Pons (tissue), 1 donor: ENCODE measurements at places on chromosomes 5 and 9.
A peak's percentile ranks its signal among the peaks of the same experiment; 100 is the strongest.

GRCh38 chr5:56552612-56553268, 262.6 kb upstream of the MAP3K1 start:
- DNase-seq: no peak

DNA sequence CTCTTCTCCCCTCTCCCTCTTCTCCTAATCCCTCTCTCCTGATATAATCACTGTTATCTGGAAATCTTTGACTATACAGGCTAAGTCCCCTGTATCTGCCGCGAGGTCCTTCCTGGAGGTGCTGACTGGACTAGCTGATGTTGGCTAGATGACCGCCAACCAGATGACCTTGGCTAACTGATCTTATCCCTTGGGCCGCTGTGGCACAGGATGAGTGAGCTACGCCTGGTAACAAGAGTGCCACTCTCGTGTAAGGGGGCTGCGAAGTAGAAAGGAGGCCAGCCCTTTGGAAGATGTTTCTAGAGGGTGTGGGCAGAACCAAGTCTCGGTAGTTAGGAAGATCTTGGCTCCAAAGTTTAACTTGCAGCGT, 345 bp upstream of the PRRC1 start:
- DNase-seq: no peak

DNA sequence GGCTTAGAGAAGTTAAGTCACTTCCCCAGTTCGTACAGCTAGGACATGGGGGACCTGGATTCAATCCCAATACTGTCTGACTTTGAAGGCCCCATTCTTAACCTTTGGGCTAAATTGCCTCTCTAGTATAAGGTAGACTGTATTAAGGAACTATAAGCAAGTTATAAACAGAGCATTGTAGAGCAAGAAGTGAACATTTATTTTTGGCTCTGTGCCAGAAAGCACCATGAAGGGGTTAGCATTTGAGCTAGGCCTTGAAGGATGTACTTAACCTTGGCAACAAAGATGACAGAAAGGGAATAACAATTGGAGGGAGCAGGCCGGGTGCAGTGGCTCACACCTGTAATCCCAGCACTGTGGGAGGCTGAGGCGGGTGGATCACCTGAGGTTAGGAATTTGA, 32.8 kb downstream of the GALNT10 start:
- DNase-seq: no peak

DNA sequence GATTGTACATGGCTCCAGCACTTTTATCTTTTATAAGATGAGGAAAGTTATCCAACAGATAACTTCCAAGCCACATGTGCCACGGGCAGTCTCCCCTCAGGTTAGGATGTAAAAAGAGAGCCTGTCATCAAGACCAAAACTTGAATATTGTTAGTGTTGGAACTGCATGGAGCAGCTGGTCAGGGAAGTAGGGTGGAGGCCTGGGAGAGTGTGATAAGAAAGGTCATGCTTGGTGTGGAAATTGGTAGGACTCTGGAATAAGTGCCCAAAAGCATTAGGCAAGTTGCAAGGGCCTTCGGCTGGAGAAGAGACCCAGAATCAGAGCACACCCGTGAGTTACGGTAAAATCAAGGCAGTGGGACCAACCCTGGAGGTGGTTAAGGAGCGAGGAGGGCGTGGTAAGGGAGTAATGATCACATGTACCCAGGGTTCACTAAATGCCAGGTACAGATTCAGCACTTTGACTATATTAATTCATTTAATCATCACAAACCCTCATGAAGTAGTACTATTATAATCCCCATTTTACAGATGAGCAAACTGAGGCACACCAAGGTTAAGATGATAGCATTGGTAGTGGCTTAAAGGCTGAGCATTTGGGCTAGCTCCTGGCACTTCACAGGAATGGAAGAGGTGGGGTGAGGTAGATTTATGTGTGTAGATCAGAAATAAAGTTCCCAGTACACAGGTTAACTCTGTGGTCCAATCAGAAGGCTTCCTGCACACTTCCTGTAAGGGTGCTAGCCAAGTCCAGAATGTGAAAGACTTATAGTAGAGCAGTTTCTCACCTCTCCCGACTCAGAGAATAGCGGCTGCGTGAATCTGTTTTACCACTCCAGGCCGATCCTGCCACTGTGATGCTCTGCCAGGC, 96.5 kb upstream of the ZNF608 start:
- no peak for DNase-seq

DNA sequence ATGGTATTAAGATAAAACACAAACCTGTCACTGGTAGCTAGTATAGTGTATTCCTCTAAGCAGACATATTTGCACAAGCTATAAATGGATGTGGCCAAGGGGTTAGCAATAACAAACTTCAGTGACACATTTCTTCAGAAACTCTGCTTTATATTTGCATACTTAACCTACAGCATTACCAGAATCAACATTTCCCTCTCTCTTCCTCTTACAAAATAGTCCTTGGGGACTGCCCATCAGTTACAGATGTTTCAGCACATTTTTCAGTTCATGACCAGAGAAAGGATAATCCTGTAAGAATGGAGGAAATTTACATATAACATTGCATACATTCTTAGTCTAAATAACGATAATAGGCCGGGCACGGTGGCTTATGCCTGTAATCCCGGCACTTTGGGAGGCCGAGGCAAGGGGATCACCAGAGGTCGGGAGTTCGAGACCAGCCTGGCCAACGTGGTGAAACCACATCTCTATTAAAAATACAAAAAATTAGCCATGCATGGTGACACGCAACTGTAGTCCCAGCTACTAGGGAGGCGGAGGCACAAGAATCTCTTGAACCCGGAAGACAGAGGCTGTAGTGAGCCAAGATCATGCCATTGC, 25.3 kb upstream of the SLC1A1 start:
- no peak for DNase-seq

DNA sequence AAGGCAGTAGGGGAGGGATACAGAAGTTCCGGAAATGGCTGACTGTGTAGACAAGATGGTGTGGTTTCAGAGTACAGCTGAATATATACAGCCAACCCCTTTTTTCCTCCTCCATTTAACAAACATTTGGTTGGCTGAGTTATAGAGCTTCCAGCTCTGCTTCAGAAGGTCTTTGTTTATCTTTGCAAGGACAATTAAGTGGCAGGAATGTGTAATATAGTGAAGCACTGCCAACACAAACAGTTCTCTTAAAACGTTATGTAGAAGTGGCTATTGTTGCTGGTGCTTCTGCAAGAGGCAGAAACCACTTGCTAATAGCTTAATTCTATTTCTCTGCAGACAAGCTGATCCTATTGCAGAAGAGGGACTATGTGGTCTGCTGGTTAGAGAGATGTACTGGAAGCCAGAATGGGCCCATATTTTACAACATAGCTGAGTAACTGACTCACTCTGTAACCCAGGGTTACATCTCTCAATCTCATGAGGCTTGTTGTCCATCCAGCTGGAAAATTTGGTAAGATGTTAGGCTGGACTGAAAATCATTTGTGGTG, 62.7 kb upstream of the OSMR start:
- peak; percentile 20 for DNase-seq

DNA sequence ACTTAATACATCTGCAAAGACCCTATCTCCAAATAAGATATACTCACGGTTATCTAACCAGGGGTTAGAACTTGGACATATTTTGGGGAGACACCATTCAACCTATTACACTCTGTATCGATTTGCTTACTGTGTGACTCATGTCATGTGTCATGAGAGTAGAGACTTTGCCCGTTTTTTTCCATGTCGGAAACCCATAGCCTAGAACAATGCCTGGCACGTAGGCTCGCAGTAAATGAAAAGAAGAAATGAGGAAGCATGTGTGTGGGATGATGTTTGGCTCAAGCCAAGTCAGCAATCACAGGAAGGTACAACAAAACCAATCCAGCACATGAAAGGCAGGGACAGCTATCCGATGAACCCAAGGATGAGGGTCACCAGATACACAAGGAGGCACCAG, 94.6 kb upstream of the DNAH5 start:
- no peak for DNase-seq

- DNase-seq: no peak
Measured at GRCh38 chr5:127061537-127061936, 11.8 kb downstream of the C5orf63 start.

- DNase-seq: no peak
Measured at GRCh38 chr5:8840237-8840636, 705.6 kb downstream of the SEMA5A start.

DNA sequence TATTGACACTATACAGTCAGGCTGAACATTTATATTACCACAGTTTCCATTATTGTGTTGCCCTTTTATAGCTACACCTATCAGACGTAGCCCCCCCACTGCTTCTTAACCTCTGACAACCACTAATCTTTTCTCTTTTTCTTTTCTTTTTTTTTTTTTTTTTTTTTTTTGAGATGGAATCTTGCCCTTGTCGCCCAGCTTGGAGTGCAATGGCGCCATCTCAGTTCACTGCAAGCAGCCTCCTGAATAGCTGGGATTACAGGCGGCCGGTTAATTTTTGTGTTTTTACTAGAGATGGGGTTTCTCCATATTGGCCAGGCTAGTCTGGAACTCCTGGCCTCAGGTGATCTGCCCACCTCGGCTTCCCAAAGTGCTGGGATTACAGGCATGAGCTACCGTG, 75.4 kb downstream of the UHRF2 start:
- DNase-seq: no peak

DNA sequence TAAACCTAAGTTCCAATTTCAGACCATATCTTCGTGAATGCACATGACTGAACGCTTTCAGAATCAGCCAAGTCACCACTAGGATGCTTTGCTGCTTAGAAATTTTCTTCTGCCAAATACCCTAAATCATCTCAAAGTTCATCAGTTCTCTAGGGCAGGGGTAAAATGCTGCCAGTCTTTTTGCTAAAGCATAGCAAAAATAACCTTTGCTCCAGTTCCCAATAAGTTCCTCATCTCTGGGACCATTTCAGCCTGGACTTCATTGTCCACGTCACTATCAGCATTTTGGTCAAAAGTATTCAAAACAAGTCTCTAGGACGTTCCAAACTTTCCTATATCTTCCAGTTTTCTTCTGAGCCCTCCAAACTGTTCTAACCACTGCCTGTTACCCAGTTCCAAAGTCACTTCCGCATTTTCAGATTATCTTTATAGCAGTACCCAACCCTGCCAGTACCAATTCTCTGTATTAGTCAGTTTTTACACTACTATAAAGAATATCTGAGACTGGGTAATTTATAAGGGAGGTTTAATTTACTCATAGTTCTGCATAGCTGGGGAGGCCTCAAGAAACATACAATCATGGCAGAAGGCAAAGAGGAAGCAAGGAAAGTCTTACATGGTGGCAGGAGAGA, 74.8 kb downstream of the NR3C1 start:
- no peak for DNase-seq

- DNase-seq: no peak
Measured at GRCh38 chr9:134329886-134330285, 3.6 kb downstream of the RXRA start.

GRCh38 chr5:118791926-118792734, 196.2 kb downstream of the DTWD2 start:
- DNase-seq: peak; percentile 94

DNA sequence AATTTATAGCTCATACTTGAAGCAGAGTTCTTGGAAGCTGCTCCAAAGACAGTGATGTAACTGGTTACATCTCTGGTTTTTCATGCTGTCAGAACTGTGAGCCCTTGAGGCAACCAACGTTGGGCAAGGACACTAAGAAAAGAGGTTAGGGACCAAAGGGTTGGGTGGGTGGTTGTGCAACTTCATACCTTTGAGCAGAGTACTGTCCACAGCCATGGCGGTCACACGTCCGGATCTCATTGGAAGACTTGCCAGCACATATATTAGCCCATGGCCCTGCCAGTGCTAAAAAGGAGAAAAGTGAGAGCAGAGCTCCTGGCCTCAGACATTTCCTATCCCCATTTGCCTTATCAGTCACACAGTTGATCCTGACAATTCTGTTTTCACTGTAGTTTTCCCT, 2.1 kb downstream of the LECT2 start:
- DNase-seq: no peak

GRCh38 chr5:102036927-102037326, 259.2 kb downstream of the SLCO4C1 start:
- no peak for DNase-seq

- no peak for DNase-seq
Measured at GRCh38 chr5:25448646-25449045, 803.9 kb upstream of the CDH10 start.

DNA sequence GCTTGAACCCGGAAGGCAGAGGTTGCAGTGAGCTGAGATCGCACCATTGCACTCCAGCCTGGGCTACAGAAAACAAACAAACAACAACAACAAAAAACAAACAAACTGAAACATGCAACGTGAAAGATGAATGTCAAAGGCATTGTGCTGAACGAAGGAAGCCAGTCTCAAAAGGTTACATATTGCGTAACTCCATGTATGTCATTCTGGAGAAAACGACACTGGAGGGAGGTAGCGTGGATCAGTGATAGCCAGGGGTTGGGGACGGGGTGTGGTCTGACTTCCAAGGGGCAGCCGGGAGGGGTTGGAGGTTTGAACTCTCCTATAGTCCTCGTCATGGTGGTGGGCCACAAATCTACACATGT, 12.1 kb upstream of the WDR5 start:
- DNase-seq: no peak

DNA sequence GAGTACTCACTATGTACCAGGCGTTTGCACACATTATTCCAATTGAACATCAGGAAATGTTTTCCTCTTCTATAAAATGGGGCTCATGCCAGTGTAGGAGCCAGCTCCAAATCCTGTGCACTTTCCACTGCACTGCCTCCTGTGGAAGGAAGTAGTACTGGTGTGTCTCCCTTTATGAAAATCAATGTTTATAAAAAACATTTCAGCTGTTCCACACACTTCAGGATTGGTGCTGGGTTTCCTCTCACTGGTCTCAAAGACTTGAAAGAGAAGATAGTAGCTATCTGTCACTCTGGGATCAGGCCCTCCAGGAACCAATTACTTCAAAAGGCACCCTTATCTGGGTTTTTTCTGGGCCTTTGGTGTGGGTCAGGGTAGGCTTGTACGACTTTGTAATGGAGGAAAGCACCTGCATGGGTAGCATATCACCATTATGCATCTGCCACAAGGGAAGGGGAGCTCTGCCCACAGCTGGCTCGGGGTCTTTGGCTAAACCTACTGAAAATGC, 32.5 kb downstream of the RAB14 start:
- DNase-seq: no peak

GRCh38 chr5:92562065-92562464, 1019.0 kb downstream of the NR2F1-AS1 start:
- no peak for DNase-seq

DNA sequence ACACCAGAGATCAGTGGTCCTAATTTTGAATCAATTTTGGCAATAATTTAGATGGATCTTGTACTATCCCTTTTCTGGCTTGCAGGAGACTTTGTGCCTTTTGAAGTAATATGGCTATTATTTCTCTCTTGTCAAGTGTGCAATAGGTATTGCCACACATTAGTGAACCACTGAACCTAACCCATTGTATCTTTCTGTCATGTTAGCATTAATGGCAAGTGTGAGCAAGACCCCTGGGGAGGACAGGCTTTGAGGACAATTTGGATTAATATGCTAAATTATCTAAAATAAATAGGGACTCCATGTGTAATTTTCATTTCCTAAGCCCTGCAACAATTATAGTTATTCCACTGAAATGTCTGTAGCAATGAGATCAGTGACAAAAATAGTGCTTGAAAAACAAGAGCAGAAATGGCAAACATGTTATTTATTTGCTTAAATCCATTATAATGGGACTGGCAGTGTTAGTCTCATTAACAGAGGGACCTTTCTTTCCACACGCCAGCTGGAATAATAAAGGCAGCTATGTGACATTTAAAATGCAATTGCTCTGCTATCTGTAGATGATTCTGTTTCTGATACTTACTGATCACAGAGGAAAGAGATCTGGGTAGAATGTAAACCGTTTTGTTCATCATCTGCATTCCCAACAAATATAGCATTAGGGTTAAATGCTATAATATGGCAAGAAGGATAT, 753.3 kb upstream of the ZNF608 start:
- DNase-seq: peak; percentile 95

- peak; percentile 84 for DNase-seq
Measured at GRCh38 chr5:156314416-156314815, 12.5 kb upstream of the SGCD start.
